H9 (cell line): ENCODE measurements at places on chromosomes 3 and 15. TPM values are rescaled to one million over a fixed set of nuclear protein-coding genes. Genes with fewer than 3 reads are reported as not detected.

CD200 gene
- total RNA-seq: 51.6 and 56.0 TPM in 2 replicates

SUMF1 gene
- total RNA-seq: 9.5 and 10.6 TPM in 2 replicates

FOXB1 gene
- 3.5 and 3.7 TPM in 2 replicates for total RNA-seq

RTP3 gene
- total RNA-seq: not detected in 2 replicates

SYNPR gene
- 0.17 and 0.64 TPM in 2 replicates for total RNA-seq

RBP2 gene
- not detected in 2 replicates for total RNA-seq

ALPK3 gene
- total RNA-seq: 17.7 and 18.0 TPM in 2 replicates

CADPS gene
- total RNA-seq: 5.4 and 6.6 TPM in 2 replicates

CADM2 gene
- 10.0 and 10.9 TPM in 2 replicates for total RNA-seq

KLHL40 gene
- total RNA-seq: not detected in 2 replicates

SLCO2A1 gene
- total RNA-seq: 0.68 and 0.98 TPM in 2 replicates

ADIPOQ gene
- not detected in 2 replicates for total RNA-seq

TMEM207 gene
- total RNA-seq: not detected in 2 replicates

KBTBD8 gene
- 16.7 and 19.4 TPM in 2 replicates for total RNA-seq

MEX3B gene
- 10.4 and 11.0 TPM in 2 replicates for total RNA-seq

STAB1 gene
- 0.90 and 1.5 TPM in 2 replicates for total RNA-seq

PLSCR5 gene
- total RNA-seq: not detected in 2 replicates

SLC38A3 gene
- total RNA-seq: 1.4 and 3.2 TPM in 2 replicates

ZIC1 gene
- total RNA-seq: not detected in 2 replicates

COL6A5 gene
- 0.04 TPM in 2 replicates for total RNA-seq

HHLA2 gene
- not detected in 2 replicates for total RNA-seq

LHFPL4 gene
- total RNA-seq: 16.3 and 19.2 TPM in 2 replicates

PP2D1 gene
- not detected in 2 replicates for total RNA-seq

TIGIT gene
- not detected in 2 replicates for total RNA-seq

SPINK8 gene
- total RNA-seq: not detected in 2 replicates

TGM5 gene
- total RNA-seq: not detected in 2 replicates

PIGZ gene
- total RNA-seq: 0.15 and 0.29 TPM in 2 replicates

CEMIP gene
- 0.09 and 0.26 TPM in 2 replicates for total RNA-seq

CORO2B gene
- total RNA-seq: 3.1 and 3.2 TPM in 2 replicates

FMN1 gene
- total RNA-seq: 1.9 and 2.0 TPM in 2 replicates

TMEM266 gene
- total RNA-seq: 0.55 and 0.81 TPM in 2 replicates

GOLGA8G gene
- total RNA-seq: not detected in 2 replicates

LRRC31 gene
- not detected in 2 replicates for total RNA-seq

TUSC7 gene
- total RNA-seq: not detected in 2 replicates

CCR4 gene
- 0.07 and 0.09 TPM in 2 replicates for total RNA-seq

ANKRD34C gene
- total RNA-seq: not detected in 2 replicates

MED12L gene
- total RNA-seq: 14.9 and 16.4 TPM in 2 replicates
